ENCODE measurements at places on chromosomes 5 and 9.

DNA sequence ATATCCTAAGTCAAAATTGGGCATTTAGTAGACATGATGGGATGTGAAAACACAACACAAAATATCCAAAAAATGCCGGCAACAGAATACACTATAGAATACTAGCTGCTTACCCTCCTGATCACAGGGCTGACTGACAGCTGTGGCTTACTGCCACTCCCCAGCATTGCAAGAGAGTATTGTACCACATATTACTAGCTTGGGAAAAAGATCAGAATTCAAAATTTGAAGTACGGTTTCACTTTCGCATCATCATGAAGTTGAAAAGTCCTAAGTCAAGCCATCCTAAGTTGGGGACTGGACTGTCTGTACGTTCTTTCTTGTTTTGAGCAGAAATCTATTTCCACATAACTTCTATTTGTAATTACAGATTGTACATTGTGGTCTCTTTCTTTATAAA is 851.4 kb downstream of the MAT2B start:
- no peaks in the 10 kb centered on the region for H3K27me3 ChIP-seq
- H3K27ac ChIP-seq = no peak overlapping the region
- H3K4me3 ChIP-seq = no peak overlapping the region
- DNase-seq = no peak

DNA sequence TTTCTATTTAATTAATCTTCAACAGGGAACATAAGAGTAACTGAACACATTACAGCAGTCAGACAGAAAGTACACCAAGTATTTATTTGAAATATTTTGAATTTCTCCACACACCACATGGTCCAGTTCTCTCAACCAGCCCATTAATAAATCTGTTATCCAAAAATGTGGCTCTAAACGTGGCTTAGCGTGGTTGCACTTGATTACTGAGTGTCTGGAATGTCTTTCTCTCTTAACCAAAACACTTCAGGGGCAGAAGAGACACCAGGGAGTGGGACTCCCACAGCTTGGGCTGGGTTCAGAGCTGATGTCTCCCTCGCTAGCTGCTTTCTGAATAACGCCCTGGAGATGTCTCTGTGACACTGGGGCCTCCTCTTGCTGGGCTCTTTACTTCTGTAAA is 52.6 kb upstream of the FANCC start:
- no peaks in the 10 kb centered on the region for H3K36me3 ChIP-seq
- no peak overlapping the region for H3K4me3 ChIP-seq
- no peaks in the 10 kb centered on the region for H3K4me1 ChIP-seq
- no peak overlapping the region for H3K27ac ChIP-seq

DNA sequence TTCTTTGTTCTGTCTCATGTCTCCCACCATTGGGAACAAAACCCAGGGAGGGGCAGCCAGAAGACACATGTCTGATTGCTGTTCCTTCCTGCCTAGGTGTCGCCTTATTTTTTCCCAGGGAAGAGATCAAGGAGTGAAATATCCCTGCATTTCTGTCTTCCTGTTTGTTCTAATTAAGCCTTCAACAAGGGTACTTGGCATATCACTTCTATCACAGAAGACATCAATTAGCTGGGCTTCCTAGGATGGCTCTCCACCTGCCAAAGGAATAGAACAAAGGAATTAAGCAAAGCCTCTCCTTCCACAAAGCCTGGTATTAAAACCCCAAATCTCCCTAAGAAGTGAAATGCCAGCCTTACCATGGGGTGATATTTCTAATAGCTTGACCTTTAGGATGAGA is 299.5 kb upstream of the CD180 start:
- H3K27ac ChIP-seq = no peak overlapping the region
- H3K36me3 ChIP-seq = no peaks in the 10 kb centered on the region
- no peaks in the 10 kb centered on the region for H3K4me1 ChIP-seq
- H3K4me3 ChIP-seq = no peak overlapping the region
- no peaks in the 10 kb centered on the region for H3K27me3 ChIP-seq

- H3K4me1 ChIP-seq = no peaks in the 10 kb centered on the region
- DNase-seq = no peak
- H3K27ac ChIP-seq = no peak overlapping the region
- no peaks in the 10 kb centered on the region for H3K27me3 ChIP-seq
- no peak overlapping the region for H3K4me3 ChIP-seq
- H3K36me3 ChIP-seq = no peaks in the 10 kb centered on the region
Measured at GRCh38 chr5:12848709-12849108, 944.5 kb upstream of the CTNND2 start.

DNA sequence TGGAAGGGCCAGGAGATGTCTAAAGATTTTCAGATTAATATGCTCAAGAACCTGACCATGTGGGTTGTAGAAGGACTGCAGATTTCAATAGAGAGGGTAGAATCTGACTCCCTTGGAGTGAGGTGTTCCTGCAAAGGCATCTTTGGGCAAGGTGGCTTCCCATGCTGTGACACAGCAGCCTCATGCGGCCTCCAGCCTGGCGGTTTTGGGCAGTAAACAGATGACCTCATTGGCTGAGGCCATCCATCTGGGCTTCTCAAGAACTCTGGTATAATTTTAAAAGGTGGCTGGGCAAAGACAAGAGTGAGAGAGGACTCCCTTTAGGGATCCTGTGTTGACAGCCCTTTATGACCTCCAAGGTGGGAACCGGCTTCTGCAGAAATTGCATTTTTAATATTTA is 90.3 kb upstream of the ERCC6L2 start:
- no peak for DNase-seq
- H3K27ac ChIP-seq = no peak overlapping the region
- no peak overlapping the region for H3K4me3 ChIP-seq
- no peaks in the 10 kb centered on the region for H3K36me3 ChIP-seq
- H3K27me3 ChIP-seq = peaks cover 6% of the 10 kb centered on the region

DNA sequence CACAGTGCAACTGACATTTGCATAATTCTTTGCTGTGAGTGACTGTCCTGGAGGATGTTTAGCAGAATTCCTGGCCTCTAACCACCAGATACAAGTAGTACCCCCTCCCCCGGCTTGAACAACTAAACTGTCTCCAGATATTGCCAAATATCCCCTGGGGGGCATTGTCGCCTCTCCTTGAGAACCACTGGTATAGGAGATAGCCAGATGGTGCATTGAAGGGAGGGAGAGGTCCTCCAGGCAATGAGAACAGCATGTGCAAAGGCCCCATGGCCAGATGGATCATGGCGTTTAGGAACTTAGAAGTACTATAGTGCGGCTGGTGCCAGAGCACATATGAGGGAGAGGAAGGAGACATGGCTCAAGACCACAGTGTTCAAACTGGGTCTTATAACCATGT is 18.9 kb upstream of the ORM1 start:
- peaks cover 9% of the 10 kb centered on the region for H3K27me3 ChIP-seq
- DNase-seq = no peak
- no peaks in the 10 kb centered on the region for H3K36me3 ChIP-seq
- H3K27ac ChIP-seq = no peak overlapping the region
- peaks cover 4% of the 10 kb centered on the region for H3K4me1 ChIP-seq

GRCh38 chr5:33184367-33184766 is 256.4 kb upstream of the TARS1 start:
- H3K36me3 ChIP-seq = no peaks in the 10 kb centered on the region
- no peaks in the 10 kb centered on the region for H3K4me1 ChIP-seq
- no peak overlapping the region for H3K4me3 ChIP-seq
- H3K27me3 ChIP-seq = no peaks in the 10 kb centered on the region
- H3K27ac ChIP-seq = no peak overlapping the region

DNA sequence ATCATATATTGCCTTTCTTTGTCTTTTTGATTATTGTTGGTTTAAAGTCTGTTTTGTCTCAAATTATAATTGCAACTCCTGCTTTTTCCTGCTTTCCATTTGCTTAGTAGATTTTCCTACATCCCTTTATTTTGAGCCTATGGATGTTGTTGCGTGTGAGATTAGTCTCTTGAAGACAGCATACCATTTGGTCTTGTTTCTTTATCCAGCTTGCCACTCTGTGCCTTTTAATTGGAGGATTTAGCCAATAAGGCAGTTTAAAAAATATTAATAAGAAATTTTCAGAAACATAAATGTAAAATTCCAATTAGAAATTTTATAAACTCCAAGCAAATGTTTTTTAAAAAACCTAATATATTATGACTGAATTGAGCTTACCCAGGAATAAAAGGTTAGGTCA is 24.0 kb downstream of the BTNL8 start:
- DNase-seq = no peak
- no peak overlapping the region for H3K4me3 ChIP-seq
- H3K27ac ChIP-seq = no peak overlapping the region
- peaks cover 2% of the 10 kb centered on the region for H3K36me3 ChIP-seq
- no peaks in the 10 kb centered on the region for H3K4me1 ChIP-seq
- H3K27me3 ChIP-seq = peaks cover 9% of the 10 kb centered on the region

DNA sequence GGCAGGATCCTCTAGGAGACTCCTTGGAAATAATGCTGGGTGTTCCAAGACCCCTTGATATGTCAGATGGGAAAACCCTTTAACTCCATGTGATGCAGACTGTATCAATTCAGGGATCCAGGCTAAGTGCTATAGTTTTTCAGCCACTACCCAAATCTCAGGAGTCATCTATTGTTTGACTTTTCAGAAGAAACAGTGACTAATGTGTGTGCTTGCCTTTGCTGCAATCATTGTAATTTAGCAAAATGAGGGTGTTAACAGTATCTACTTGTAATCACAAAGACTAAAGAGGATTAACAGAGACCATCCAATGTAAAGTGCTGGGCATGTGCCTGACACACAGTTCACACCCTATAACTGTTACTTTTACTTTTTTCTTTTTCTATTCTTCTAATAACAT is 309.6 kb upstream of the RFX3 start:
- H3K36me3 ChIP-seq = no peaks in the 10 kb centered on the region
- H3K27me3 ChIP-seq = no peaks in the 10 kb centered on the region
- no peak overlapping the region for H3K27ac ChIP-seq
- no peaks in the 10 kb centered on the region for H3K4me1 ChIP-seq
- no peak overlapping the region for H3K4me3 ChIP-seq

DNA sequence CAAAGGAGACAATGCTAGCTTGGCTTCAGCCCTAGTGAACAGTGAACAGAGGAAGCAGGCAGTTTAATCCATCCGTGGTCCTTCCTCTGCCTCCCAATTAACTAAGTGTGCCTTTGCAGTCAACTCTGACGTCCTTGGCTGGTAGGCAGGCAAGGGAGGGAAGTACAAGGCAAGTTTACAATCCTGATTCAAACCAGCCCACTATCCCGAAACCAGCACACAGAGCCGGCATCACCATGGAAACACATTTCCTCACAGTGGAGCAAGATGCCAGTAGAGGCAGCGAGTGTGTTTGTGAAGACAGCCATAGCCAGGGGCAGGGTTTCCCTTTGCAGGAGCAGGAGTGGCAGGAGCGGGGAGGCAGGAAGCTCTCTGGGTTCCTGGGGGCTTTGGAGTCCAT is 73.9 kb downstream of the GOLPH3 start:
- H3K27me3 ChIP-seq = no peaks in the 10 kb centered on the region
- DNase-seq = no peak
- H3K4me1 ChIP-seq = no peaks in the 10 kb centered on the region
- peaks cover 6% of the 10 kb centered on the region for H3K36me3 ChIP-seq

GRCh38 chr5:31809050-31809870 is 170.3 kb downstream of the PDZD2 start:
- H3K4me1 ChIP-seq = no peaks in the 10 kb centered on the region
- H3K27me3 ChIP-seq = no peaks in the 10 kb centered on the region
- no peaks in the 10 kb centered on the region for H3K36me3 ChIP-seq
- H3K27ac ChIP-seq = no peak overlapping the region
- H3K4me3 ChIP-seq = no peak overlapping the region

DNA sequence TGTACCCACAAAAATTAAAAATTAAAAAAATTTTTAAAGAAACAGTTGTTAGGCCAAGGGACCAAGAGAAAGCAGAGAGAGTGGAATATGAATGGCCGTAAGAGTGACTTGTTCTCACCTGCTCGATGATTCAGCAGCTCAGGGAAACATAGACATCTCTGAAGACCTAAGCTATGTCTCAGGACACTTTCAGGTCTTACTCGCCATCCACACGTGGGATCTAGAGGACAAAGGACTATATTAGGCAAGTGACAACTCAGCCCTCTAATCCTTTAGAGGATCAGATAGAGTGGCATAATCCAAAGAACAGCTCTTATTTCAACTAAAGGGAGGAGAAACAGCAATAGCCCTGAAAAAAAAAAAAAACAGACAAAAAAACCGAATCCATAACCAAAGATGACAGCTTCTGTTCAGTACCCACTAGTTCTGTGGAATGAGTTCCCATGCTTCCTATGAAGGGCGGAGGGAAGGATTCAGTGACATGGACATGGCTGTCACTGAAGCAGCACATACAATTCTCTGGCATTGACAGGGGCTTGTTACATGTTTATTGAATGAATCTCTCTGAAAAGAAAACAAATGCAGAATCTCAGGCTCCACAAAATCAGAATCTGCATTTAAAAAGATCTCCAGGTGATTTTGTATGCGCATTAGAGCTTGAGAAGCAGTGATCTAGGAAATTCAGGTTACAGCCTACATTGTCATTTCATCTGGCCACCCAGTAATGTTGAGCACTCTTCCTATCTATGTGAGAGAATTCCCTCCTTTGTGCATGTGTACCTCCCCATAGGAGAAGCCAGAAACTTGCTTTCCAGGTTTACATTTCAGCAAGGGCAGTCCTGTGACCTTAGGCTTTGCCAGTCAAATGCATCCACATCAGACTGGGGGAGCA is 96.0 kb downstream of the KIAA1958 start:
- no peak overlapping the region for H3K27ac ChIP-seq
- no peaks in the 10 kb centered on the region for H3K36me3 ChIP-seq
- no peaks in the 10 kb centered on the region for H3K27me3 ChIP-seq
- DNase-seq = no peak

- no peaks in the 10 kb centered on the region for H3K4me1 ChIP-seq
- DNase-seq = no peak
- H3K27me3 ChIP-seq = no peaks in the 10 kb centered on the region
- H3K4me3 ChIP-seq = no peak overlapping the region
- peaks cover 8% of the 10 kb centered on the region for H3K36me3 ChIP-seq
Measured at GRCh38 chr5:150389531-150390266, 23.0 kb downstream of the CD74 start.

- peaks cover 5% of the 10 kb centered on the region for H3K36me3 ChIP-seq
- H3K4me1 ChIP-seq = peaks cover 7% of the 10 kb centered on the region
- no peak overlapping the region for H3K27ac ChIP-seq
- no peak overlapping the region for H3K4me3 ChIP-seq
- H3K27me3 ChIP-seq = no peaks in the 10 kb centered on the region
- no peak for DNase-seq
Measured at GRCh38 chr9:5478206-5478605, 27.9 kb downstream of the CD274 start.

DNA sequence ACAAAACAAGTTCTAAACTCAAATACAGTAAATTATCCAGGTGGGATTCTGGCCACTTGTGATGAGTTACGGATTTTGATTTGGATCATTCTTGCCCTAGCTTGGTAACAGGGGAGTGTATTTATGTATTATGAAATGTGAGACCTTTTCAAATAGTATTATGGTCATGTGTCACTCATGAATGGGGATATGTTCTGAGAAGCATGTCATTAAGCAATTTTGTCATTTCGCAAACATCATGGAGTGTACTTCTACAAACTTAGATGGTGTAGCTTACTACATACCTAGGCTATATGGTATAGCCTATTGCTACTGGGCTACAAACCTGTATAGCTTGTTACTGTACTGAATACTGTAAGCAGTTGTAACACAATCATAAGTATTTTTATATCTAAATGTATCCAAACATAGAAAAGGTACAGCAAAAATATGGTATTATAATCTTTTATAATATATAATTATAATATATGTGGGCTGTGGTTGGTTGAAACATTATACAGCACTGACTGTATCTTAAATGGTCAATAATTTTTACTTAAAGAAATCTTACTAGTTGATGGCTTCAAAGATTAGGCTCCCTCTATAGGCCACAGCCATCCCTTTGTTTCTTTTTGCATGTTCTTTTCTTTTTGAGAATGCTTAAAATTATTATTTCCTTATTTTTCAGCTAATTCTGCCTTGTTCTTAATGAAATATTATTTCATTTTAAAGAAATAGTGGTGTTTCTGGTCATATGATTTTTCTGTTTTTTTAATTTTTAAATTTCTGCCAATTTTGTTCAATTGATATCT is 128.4 kb downstream of the MAST4 start:
- H3K4me1 ChIP-seq = peaks cover 4% of the 10 kb centered on the region
- DNase-seq = no peak
- no peaks in the 10 kb centered on the region for H3K27me3 ChIP-seq
- no peak overlapping the region for H3K4me3 ChIP-seq

Data from memory B cell (primary cell).